ENCODE measurements at places on chromosomes 13 and 19.

GRCh38 chr13:39450176-39450575 lies 152.8 kb downstream of the LHFPL6 start:
- DNase-seq: no peak

- DNase-seq: no peak
Measured at GRCh38 chr13:24893863-24894262, 129.9 kb downstream of the RNF17 start.

GRCh38 chr19:42317535-42317934 lies 4.4 kb downstream of the TMEM145 start:
- no peak for DNase-seq

DNA sequence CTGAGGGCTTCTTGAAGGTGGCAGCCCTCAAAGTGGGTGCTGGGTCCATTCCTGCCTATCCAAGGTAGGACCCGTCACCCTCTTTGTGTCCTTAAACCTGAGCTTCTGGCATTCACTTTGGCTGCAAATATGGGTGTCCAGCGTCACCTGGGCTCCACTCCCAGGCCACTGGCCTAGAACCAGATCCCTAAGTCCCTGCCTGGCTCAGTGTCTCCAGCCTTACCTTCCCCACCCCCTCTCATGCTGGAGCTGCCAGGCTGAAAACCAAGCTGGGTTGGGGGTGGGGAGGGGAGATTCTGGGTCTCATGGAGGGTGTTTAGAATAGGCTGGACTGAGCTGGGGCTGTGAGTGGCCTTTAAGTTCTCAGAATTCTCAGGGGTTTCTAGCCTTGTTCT lies 12.4 kb downstream of the PDE4A start:
- no peak for DNase-seq

DNA sequence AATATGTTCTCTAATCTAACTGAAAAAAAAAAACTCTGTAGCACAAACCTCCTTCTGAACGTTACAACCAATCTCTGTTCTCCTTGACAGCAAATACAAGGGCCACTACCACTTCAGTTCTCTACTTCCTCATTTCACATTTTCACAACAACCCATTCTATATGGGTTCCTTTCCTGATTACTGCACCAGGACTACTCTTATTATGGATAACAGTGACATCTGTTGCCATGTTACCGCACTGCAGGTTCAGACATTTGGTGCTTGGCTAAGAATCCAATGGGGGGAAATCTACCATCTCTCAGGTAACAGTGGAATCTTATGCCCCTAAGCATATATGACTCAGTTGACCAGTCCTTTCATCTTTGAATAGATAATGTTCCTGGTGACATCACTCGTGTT lies 11.6 kb upstream of the FPR3 start:
- no peak for DNase-seq

GRCh38 chr19:7916103-7916954 lies 1.7 kb downstream of the TGFBR3L start:
- no peak for DNase-seq

DNA sequence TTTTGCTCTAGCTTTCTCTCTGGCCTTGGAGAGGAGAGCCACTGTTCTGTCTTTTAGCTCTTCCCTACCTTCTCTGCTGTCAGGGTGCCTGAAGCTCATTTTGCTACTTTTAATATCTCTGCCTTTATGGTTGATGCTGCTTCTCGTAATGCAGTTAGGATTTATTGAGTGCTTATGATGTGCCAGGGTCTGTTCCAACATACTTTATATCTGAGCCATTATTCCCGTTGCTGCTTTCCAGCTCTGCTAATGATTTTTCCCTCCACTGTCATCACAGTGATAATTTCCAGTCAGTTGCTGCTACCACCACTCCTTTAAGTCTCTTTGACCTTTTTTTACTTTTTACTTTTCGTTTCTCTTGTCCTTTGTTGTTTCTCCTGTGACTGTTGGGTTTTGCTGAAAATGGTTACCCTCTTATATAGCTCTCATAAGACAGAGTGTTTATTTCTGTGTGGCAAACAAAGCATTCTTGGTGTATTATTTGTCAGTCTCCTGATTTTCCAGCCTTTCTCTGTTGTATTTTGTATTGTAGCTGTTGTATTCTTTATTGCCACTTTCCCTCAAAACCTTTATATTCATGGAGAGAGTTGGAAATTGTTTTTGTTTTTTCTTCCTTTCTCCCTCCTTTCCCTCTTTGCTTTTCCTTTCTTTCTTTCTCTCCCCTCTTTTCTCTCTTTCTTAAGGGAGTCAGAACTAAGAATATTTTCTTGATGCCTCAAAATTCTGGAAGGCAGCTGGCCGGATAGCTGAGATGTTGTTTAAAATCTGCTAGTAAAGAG lies 37.4 kb downstream of the COG6 start:
- no peak for DNase-seq

DNA sequence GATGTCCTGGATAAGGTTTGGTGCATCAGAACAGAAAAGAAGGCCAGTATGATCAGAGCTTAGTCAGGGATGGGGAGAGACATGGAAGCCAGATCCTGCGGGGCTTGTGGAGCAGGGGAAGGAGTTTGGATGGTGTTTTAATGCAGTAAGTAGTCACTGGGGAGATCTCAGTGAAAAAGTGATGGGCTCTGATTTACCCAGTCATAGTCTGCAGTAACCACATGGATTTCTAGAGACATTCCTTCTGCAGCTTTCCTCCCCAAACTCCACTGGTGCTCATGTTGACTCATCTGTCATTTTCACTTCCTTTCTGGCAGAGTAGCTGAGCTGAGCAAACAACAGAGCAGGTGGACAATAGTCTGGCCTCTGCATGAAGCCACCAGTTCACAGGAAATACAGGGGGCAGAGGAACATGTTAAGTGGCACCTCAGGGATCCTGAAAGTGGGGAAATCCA lies 144.1 kb downstream of the DPF1 start:
- no peak for DNase-seq

DNA sequence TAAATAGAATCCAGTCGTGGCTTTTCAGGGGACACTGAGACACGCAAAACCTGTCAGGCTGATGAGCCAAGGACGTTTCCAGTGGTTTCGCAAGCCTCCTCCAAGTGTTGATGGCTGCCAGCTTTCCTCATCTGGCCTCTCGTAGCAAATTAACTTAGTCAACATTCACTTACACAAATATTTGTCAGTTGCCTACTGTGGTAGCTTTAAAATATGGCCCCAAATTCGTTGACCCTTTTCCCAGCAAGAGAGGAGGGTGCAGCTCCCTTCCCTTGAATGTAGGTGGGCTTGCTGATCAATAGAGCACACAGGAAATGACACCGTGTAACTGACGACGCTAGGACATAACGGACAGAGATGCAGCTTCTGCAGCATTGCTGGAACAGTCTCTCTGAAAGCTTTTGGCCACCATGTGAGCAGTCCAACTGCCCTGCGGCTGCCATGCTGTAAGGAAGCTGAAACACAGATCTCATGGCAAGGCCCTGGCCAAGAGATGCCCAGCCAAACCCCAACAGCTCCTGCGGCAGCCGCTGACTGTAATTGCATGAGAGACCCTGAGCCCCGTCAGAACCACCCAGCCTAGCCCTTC lies 5.5 kb upstream of the RANBP3 start:
- DNase-seq: no peak

Measured in neural crest cell (in vitro differentiated cells).